ENCODE measurements at places on chromosomes 5 and 9. TPM values are rescaled to one million over a fixed set of nuclear protein-coding genes. Genes with fewer than 3 reads are reported as not detected.

Gene CDH6
- not detected for total RNA-seq

Gene INVS
- 10.5 TPM for total RNA-seq

DNA sequence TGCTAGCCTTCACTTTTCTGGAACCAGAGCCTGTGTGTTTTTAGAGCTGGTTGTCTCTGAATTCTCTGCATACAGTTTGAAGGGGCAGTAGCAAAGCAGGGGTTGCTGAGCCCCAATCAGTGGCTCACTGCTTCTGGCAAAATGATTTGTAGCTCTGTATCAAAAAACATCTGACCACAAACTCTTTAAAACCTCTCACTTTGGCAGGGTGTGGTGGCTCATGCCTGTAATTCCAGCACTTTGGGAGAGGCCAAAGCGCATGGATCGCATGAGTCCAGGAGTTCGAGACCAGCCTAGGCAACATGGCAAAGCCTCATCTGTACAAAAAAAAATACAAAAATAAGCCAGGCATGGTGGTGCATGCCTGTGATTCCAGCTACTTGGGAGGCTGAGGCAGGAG is 28.3 kb upstream of the APC start:
- H3K4me3 ChIP-seq, result peak overlapping the region; percentile 87
- H3K36me3 ChIP-seq, result peaks cover 3% of the 10 kb centered on the region
- peaks cover 55% of the 10 kb centered on the region for H3K4me1 ChIP-seq
- no peak overlapping the region for H3K27ac ChIP-seq

DNA sequence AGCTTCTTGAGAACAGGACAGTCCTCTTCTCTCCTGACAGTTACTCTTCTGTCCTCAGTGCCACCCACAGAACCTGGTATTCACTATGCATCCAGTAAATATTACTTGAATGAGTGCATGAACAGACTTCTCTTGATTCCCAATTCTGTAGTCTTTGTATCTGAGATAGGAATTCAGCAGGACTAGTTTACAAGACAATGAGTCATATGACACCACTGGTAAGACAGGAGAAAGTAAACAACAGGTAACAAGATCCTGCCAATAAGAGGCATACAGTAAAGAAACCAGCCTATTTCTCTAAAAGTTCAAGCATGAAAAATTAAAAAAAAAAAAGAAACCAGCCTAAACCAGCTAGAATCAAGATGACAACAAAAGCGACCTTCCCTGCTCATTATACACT is 6.2 kb downstream of the ZNF883 start:
- H3K27me3 ChIP-seq, result no peaks in the 10 kb centered on the region
- H3K4me3 ChIP-seq, result no peak overlapping the region
- DNase-seq, result no peak
- peaks cover 4% of the 10 kb centered on the region for H3K36me3 ChIP-seq
- no peak overlapping the region for H3K27ac ChIP-seq
- no peaks in the 10 kb centered on the region for H3K4me1 ChIP-seq

- DNase-seq, result no peak
- H3K36me3 ChIP-seq, result no peaks in the 10 kb centered on the region
- no peaks in the 10 kb centered on the region for H3K4me1 ChIP-seq
- H3K27me3 ChIP-seq, result no peaks in the 10 kb centered on the region
- no peak overlapping the region for H3K4me3 ChIP-seq
- no peak overlapping the region for H3K27ac ChIP-seq
Measured at GRCh38 chr5:80916676-80917075, 43.5 kb upstream of the RASGRF2 start.

GRCh38 chr9:136889858-136890257 is 3.5 kb downstream of the TRAF2 start:
- peaks cover 29% of the 10 kb centered on the region for H3K4me1 ChIP-seq
- H3K27ac ChIP-seq, result no peak overlapping the region
- DNase-seq, result no peak
- H3K4me3 ChIP-seq, result no peak overlapping the region
- H3K36me3 ChIP-seq, result peaks cover 19% of the 10 kb centered on the region
- H3K27me3 ChIP-seq, result no peaks in the 10 kb centered on the region

Gene HNRNPH1
- total RNA-seq, result 611 TPM

Data from activated CD4-positive, alpha-beta memory T cell treated with anti-CD3 and anti-CD28 coated beads for 36 hours (primary cell).